ENCODE measurements at places on chromosomes 7 and 10.

GRCh38 chr10:91709394-91709798 lies 76.5 kb upstream of the PPP1R3C start:
- no peak for DNase-seq

GRCh38 chr7:46755120-46756034 lies 826.5 kb downstream of the TNS3 start:
- DNase-seq, result no peak

GRCh38 chr7:30658479-30659074 lies 23.7 kb downstream of the CRHR2 start:
- no peak for DNase-seq

DNA sequence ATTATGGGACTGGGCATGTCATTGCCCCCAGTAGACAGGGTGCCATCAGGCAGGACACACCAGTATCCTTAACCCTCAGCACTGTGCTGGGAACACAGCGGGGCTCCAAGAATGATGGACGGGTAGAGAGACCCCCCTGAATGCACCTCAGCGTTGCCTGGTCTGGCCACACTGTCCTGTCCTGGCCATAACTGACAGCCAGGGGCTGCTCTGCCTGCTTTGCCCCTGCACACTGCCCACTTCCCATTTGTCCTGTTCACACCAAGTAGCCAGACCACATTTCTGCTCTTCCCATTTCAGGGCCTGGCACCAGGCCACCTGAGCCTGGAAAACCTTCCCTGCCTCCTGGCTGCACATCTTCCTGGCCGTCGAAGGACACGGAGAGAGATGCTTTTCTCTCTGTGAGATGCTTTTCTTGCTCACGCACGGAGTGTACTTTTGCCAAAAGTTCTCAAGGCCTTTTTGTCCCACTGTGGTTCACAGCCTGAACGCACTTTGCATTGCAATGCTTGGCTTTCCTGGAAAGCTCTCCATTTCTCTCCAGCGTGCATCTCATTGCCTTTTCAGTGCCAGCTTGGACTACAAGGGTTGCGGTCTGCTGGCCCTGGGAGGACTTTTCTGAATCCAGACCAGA lies 131.0 kb upstream of the EEPD1 start:
- DNase-seq, result no peak

DNA sequence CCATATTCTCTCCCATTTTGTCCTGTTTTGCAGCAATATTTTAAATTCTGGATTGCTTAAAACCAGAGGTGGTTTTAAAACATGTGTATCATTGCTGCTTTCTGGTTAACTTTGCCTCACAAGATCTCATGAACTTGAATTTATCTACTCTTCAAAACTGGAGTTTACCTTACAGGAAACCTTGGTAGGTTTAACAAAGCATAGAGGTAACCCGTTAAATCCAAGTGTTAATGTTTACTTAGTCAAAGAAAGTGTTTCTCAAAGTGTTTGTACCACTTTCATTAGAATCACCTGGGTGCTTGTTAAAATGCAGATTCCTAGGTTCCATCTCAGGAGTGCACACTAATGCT lies 44.0 kb upstream of the VDAC2 start:
- DNase-seq, result no peak

GRCh38 chr7:34567906-34568305 lies 90.1 kb upstream of the NPSR1 start:
- no peak for DNase-seq

DNA sequence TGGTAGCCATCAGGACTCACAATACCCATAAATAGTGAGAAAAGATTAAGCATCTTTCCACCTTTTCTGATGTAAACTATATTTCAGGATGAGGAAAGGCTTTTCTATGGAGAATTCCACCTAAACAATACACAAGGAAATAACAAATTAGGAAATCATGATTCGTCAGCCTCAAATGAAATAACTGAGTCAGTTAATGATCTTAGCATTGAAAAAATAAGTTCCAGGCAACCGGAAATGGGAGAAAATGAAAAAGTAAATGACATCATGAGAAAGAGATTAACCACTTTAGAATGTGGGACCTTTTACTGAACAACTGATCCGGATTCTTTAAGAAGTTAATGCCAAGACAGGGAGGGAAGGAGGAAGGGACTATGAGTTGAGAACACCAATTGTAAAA lies 742.3 kb downstream of the TNS3 start:
- no peak for DNase-seq

DNA sequence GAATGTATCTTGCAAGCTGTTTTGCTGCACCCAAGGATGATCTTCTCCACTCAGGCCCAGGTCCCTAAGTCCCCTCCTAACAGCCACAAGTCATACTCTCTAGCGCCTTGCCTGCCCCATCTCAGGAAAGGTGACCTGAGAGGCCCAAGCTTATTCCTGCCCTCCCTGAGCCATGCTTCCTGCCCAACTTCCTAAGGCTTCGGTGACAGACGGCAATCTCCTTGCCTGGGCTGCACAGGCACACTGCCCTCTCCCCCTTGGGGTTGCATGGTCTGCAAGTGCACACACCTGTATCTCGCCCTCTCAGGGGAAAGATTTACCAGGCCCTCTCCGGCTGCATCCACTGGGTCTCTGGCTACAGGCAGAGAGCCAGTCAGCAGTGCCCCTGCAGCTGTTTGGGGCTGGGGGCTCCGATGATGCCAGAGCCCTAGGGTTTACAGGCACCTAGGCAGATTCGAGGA lies 771 bp upstream of the ADIRF start:
- no peak for DNase-seq

DNA sequence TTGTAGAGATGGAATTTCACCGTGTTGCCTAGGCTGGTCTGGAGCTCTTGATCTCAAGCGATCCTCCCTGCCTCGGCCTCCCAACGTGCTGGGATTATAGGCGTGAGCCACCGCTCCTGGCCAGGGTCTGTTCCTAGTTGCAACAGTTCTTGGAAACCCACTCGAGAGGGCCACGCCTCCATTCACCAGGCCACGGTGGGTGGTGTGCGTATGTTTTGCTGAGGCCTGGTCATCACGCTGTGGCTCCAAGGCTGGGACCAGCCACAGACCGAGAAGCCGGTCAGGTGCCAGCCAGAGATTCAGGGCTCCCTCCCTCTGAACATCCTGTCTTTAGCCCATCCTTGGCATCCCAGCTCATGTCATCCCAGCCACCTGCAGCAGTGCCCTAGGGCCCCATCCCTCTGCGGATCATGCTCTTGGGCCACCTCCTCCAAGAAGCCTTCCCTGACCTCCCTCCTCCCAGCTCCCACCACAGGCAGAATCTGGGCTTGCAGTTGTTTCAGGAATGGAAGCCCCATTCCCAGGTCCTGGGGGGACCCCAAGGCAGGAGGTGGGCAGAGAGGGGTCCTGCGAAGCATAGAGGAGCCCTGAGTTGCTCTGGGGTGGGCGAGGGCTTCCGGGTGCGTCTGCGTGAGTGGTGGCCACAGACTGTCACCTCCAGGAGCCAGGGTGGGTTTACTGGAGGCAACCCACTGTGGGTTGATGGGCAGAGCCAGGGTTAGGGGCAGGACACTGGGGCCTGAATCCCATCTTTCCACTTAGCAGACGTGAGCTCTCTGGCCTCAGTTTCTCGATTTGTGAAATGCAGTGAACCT lies 5.2 kb downstream of the LAT2 start:
- no peak for DNase-seq

- DNase-seq, result no peak
Measured at GRCh38 chr10:130335336-130335735, 199.1 kb downstream of the GLRX3 start.

DNA sequence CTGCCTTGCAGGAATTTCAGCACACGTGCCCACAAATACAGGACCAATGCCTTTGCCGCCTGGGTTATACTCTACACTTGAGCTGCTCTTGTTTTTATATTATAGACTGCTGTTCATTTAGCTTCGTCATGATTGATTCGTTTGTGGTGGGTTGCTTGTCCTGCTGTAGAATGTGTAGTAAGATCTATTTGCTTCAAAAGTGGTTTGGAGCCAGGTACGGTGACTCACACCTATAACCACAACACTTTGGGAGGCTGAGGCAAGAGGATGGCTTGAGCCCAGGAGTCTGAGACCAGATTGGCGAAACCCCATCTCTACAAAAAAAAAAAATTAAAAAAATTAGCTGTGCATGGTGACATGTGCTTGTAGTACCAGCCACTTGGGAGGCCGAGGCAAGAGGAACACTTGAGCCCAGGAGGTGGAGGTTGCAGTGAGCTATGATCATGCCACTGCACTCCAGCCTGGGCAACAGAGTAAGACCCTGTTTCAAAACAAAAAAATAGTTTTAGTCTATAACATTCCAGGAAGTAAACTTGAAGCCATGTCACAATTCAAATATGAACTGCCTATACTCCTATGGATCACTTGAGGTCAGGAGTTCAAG lies 9.0 kb upstream of the RHBDD2 start:
- DNase-seq, result no peak

DNA sequence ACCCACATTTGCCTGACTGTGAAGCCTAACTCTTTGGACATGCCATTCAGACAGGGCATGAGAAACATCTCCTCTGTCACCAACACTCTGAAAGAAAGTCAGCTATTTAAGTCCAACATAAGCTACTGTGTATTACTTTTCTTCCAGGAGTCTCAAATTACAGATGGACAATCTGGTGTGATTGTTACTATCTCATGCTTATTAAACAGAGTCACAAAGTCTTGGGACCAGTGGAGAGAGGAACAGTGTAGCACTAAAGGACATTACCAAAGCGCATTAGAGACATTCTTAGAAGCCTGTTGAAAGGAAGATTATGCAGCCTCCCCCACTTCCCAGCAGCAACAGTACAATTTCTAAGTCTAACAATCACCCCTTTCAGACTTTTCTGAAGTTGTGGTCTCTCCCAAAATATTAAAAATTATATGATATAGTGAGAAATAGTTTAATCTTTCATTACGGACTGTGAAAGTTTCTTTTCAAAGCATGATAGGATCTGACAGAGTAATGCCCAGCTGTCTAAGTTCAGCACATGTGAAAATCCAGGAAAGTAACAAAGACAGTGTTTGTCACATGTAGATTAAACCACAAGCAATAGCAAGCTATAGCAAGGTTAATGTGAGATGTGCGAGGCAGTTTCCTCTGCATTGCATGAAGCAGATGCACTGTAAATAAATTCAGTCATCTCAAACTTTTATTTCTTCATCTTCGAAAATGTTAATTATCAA lies 280.9 kb upstream of the FZD8 start:
- DNase-seq, result no peak

- no peak for DNase-seq
Measured at GRCh38 chr7:127207806-127208205, 44.9 kb downstream of the GRM8 start.

DNA sequence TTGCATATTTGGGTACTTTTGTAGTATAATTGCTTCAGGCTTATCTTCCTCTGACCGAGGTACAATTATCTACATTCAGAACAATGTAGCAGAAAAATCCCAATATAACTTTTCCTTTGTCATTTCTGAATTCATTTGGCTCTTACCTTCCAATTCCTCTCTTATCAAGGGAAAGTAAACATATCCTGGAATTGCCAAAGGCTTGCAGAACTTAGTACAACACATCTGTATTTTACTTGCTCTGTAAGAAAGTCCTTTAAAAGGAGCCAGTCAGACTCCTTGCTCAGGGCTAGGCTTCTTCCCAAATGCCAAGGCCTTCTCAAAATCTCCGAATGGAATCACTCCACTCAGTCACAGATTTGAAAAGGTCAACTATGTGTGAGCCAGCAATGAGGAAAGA lies 43.3 kb upstream of the ABCB4 start:
- no peak for DNase-seq

GRCh38 chr10:28993861-28994260 lies 295.0 kb upstream of the LYZL1 start:
- no peak for DNase-seq

- DNase-seq, result no peak
Measured at GRCh38 chr7:93407239-93407638, 167.3 kb downstream of the CALCR start.
